ENCODE measurements at places on chromosomes 3 and 15. TPM values are rescaled to one million over a fixed set of nuclear protein-coding genes. Genes with fewer than 3 reads are reported as not detected.

The MYO5C gene
- total RNA-seq, result 0.27 TPM

DNA sequence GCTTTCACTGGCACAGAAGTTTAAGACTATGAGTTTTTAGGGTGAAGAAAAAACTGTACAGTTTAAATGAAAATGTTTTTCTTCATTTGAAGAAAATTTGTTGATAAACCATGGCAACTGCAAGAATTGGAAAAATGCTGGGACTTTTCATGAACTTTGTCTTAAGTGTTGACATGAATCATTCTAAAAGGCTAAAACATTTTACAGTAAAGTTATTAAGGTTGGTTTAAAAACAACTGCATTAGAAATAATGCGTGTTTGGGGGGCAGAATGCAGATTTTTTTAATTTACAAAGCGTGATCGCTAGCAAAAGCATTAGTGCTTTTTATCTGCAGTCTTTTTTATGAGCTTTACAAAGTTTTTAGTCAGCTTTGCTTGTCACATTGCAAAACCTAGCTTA lies 601.9 kb upstream of the TGFBR2 start:
- DNase-seq, result no peak
- H3K27me3 ChIP-seq, result peaks cover 4% of the 10 kb centered on the region
- H3K36me3 ChIP-seq, result no peaks in the 10 kb centered on the region
- H3K27ac ChIP-seq, result no peak overlapping the region

GRCh38 chr3:154227531-154227930 lies 96.8 kb downstream of the DHX36 start:
- H3K36me3 ChIP-seq, result no peaks in the 10 kb centered on the region
- no peak for DNase-seq
- H3K27ac ChIP-seq, result no peak overlapping the region
- peaks cover 7% of the 10 kb centered on the region for H3K27me3 ChIP-seq
- H3K4me3 ChIP-seq, result no peak overlapping the region
- peaks cover 3% of the 10 kb centered on the region for H3K4me1 ChIP-seq

GRCh38 chr3:186461141-186461540 lies 83.0 kb downstream of the CRYGS start:
- H3K27me3 ChIP-seq, result peaks cover 5% of the 10 kb centered on the region
- peaks cover 3% of the 10 kb centered on the region for H3K4me1 ChIP-seq
- no peaks in the 10 kb centered on the region for H3K36me3 ChIP-seq
- no peak overlapping the region for H3K4me3 ChIP-seq
- DNase-seq, result no peak
- no peak overlapping the region for H3K27ac ChIP-seq

DNA sequence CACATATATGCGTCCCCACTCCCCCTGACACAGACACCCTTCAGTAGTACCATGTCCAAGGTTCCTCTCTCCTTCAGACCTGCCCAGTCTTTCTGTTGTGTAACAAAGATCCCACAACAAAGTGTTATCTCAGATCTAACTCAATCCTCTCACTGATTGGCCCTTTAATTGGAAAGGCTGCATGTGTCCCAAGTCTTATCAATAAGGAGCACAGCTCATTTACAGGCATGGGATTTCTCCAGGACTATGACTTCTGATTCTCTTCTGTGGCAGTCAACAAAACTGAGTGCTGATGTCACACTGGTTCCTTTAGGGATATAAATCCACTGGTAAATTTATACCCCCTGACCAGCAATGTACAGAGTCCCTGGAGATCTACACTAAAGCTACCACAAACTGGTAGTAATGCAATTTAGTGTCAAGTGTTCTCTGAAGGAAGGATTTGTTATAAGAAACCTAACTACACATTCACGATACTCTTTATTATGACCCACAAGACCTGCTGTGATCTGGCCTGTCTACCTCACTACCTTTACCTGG lies 28.1 kb downstream of the CLK3 start:
- no peak overlapping the region for H3K4me3 ChIP-seq
- peaks cover 6% of the 10 kb centered on the region for H3K4me1 ChIP-seq
- no peak overlapping the region for H3K27ac ChIP-seq
- DNase-seq, result no peak

Data from activated CD4-positive, alpha-beta memory T cell treated with anti-CD3 and anti-CD28 coated beads for 36 hours (primary cell).